ENCODE measurements at places on chromosomes 2 and 18.

GRCh38 chr2:77009307-77009706 is 512.9 kb downstream of the LRRTM4 start:
- no peak for DNase-seq

GRCh38 chr2:207532676-207533075 is 2.9 kb downstream of the CREB1 start:
- no peak for DNase-seq

DNA sequence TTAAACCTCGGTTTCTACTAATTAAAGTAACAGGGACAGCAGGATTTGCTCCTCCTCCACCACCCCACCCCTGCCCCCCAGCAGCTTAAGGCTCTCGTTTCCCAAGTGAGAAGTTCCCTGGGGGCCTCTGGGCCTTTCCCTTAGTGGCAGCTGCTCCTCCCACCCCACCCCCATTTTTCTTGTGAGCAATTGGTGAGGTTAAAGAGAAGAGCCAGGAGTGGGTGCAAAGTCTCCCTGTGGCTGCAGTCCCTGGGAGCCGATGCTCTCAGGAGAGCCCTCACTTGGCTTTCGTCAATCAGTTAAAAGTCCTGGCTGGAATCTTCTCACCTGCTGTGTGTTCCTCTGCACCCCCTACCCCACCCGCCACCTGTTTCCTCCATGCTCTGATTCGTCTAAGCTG is 48.7 kb upstream of the AGAP1 start:
- no peak for DNase-seq

- DNase-seq: no peak
Measured at GRCh38 chr18:40930211-40930882, 1024.7 kb upstream of the PIK3C3 start.

DNA sequence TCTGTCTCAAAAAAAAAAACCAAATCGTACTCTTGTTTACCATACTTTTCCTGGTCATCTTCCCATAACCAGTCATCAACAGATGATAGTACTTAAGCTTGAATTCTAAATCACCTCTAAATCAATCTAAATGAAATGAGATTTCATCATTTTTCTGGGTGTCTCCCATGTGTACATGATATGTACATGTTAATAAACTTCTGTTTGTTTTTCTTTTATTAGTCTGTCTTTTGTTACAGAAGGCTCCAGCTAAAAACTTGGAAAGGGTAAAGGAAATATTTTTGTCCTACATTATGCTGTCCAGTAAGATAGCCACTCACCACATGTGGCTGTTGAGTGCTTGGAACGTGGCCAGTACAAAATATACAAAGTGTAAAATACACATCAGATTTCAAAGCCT is 78.7 kb upstream of the MSH6 start:
- DNase-seq: no peak

GRCh38 chr2:181778621-181779201 is 98.4 kb upstream of the NEUROD1 start:
- DNase-seq: no peak

DNA sequence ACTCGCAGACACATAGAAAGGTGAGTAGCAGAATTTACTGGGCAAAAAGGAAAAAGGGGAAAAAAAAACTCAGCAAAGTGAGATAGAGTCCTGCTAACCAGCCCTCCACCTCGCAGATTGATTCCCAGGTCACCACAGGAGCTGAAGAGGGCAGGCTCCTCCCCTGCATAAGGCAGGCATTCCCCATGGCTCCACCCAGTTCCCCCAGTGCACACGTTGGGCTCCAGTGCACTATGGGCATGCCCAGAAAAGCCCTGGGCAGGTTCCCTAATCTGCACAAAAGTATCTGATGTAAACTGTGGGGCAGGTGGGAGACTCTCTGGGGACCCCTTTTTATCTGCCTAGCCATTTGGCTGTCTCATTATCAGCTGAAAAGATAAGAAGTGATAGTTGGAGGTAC is 461.2 kb upstream of the TMEFF2 start:
- DNase-seq: no peak

- no peak for DNase-seq
Measured at GRCh38 chr18:2535419-2535910, 35.8 kb downstream of the METTL4 start.

DNA sequence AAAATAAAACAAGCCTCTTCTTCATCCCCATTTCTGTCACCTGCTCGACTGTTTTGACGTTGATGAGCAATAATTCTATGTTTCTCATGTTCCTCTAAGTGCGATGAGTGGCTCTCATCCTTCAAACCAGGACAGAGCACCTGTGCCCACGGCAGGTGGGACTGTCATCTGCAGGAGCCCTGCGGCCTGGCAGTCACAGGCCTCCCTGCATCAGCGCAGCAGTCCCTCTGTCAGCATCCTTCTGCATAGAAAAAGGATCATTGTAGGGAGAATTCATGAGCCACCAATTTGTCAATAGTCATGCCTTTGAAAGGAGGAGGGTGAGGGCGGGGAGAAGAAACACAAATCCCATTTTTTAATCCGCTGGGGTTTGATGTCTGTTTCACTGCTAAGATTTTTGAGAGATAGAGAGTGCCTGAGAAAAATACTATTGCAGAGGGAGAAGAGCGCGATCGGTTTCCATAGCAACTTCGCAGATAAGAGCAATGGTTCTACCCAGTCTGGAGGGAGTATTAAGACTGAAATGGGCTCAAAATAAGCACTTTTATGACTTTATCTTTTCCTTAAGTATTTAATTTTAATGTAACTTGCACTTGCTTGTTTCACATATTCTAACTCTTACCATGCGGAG is 234.3 kb upstream of the NCKAP5 start:
- no peak for DNase-seq

DNA sequence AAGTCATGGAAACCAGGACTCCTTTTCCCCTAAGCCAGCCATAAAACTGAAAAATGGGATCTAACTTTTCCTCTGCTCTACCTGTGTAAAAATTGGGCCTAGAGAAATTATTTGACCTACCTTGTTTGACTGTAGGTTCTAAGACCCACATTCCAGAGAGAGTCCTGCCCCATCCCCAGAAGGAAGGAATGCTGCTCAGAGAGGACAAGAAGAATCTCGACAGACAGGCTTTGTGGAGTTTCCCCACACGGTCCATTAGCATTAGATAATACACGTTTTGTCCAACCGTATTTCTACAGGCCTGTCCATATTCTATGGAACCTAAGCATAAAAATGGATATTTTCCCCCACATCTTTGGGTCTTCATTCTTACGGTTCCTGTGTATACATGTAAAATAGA is 403.3 kb downstream of the METTL4 start:
- peak; percentile 58 for DNase-seq

DNA sequence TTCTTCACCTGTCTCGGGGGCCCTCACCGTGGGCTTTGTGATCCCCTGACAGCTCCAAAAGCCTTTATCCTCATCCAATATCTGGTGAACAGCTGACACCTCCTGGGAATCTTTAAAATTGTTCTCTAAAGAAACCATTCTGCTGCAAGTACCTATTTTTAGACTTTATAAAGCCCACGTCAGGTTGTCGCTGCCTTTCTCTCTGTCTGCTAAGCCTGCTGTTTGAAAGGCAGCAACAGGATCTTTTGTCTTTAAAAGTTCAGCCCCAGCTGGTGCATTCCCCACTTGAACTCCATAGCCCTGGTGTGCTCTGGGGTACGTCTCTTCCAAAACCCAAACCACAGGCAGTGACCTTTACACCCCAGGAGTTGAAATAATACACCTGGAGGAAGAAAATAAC is 145.0 kb downstream of the NEDD4L start:
- no peak for DNase-seq

DNA sequence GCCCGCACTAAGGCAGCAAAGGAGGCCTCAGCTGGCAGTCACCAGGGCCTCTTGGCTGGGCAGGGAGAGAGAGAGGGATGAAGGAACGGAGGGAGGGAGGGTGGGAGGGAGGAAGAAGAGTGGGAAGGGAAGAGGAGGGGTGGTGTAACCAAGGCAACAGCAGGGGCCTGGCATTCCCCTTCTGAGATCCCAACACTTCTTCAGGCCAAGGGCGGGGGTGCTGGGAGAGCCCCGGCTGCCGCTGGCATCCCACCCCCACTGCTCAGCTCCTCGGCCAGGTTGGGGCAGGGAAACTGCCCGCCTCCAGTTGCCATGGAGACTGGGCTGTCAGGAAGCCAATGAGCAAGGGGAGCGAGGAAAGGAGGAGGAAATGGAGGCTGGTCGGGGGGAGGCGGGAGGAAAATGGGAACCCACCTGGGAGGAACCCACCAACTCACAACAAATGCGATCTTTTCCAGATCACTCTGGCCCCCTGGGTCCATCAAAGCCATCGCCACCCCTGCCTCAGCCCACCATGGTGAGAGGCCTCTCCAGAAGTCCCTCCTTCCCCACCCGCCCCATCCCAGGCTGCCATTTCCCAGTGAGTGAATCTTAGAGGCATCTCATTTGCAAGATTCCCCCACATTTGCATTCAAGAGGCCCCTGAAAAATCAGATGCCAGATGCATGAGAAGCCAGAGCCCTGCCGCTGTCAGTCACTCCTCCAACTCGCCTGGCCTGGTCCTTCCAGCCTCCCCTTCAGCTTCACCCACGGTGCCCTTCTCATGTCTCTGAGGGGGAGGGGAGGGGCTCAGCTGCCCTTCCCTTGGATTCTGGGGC is 12.4 kb downstream of the SH2D6 start:
- DNase-seq: no peak

- DNase-seq: no peak
Measured at GRCh38 chr2:81974216-81974615, 1669.7 kb upstream of the LRRTM1 start.

DNA sequence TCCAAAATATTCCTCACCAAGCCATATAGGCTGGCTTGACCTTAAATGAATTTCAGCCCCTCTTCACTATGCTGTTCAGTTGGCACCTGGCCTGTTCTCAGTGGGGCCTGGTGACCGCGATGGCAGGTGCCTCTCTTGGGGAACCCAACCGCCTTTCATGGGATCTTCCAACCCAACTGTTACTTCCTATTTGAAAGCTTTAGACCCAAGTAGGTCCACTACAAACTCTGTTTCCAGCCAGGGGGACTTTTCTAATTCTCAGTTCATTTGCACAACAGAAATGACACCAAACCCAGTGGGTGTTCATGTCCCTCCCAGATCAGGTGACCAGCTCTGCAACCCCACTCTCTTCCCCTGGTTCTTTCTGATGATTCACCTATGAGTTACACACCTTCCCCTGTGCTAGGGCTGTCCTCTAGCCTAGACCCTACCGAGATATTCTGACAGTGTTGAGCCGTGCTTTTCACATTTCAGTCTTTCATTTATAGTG is 35.6 kb upstream of the NDUFV2 start:
- DNase-seq: no peak

DNA sequence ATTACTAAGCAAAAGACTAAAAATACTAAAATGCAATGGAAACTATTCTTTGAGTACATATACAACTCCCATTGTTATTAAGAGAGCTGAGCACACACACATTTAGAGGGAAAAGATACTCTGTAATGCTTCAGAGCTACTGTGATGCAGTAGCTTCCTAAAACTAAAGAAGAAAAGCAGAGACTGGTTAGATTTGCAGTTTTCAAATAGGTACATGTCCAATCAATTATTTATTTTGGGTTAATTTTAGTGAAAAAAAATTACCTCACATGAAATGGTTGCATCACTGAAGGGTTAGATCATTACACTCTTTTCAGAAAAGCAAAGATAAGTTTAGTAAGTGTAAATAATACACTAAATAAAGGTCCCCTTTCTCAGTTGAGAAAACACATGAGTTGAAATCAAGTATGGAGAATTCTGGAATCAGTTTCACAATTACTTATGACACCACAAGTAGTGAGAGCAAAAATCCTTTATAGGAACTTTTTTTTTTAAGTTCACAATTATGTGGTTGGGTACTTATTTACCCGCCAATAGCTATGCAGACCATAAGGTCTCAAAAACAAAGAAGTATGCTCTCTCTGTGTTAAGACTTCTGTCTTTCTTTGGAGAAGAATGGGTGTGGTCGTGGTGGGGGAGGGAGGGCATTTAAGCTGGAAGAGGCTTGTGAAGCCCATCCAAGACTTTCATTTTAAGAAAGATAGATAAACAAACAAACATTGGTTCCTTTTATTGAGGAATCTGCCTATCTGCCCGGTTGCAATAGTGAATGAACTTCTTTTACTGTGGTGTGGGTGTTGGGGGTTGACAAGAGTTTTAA is 25.3 kb upstream of the SERTAD2 start:
- DNase-seq: no peak

- no peak for DNase-seq
Measured at GRCh38 chr2:179137200-179137759, 87.3 kb upstream of the CCDC141 start.

- no peak for DNase-seq
Measured at GRCh38 chr18:50663626-50664441, 103.9 kb downstream of the MAPK4 start.

DNA sequence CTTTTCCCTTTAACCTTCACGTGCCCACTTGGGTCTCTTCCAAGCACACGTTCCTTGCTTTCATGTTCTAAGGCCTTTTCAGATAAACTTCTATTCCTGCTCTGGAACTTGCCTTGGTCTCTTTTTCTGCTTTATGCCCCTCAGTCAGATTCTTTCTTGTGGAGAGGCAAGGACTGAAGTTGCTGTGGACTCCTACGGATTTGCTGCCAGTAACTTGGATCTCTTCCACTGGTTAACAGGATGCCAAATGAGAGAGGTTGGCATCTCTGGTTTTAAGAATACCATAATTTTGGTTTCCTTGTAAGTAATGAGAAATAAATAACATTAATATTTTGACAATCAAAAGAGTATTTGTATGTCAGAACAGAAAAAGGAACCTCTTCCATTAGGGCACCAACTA is 33.0 kb downstream of the COMMD1 start:
- DNase-seq: no peak

DNA sequence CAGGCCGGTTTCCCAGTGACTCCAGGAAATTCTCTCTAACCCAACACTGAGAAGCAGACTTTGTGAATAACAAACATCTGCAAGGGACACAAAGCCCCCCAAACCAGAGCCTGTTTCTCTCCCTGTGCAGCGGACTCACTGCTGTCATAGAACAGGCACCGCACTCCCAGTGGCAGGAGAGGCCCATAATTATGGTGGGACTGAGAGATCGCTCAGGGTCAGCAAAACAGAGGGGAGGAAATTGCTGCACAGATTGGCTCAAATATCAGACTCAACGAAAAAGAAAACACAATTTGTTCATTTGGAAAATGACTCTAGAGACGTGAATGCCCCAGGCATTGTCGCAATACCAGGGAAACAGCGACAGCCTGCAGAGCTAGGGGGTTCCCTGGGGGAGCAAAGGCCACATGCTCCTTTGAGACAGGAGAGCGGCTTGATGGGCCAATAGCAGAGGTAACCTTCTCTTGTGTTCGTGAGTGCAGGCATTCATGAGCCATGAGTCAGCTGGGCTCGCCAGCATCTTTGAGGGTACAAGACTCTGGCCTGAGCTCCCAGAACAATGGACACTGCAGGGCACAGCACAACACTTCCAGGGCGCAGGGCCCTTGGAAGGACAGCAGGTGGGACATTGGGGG is 143.3 kb upstream of the KLHL29 start:
- DNase-seq: no peak

GRCh38 chr2:123999681-124000080 is 25.4 kb upstream of the CNTNAP5 start:
- DNase-seq: no peak
